ENCODE measurements at places on chromosomes 11 and 22.

DNA sequence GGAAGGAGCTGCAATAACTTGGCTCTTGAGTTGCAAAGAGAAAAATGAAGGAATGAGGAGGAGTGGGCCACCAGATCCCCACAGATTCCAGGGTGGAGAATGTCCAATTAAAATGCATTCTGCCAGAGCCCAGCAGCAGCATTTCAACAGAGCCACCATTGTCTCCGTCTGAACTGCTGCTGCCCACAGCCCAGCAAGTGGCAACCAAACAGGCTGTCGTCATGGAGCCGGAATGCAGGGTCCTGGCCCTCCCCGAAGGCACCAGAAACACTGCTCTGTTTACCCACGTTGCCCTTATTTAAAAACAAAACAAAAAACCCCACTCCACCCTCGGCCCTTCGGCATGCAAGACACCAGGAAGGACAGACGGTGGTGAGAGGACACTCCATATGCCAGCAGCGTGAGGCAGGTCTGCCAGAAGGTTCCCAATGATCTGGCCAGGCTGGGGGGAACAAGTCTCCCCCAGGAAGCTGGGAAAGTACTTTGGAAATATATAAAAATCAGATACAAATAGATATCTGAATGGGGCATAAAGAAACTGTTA is 32.5 kb downstream of the PLEKHA7 start:
- H3K27me3 ChIP-seq: peaks cover 3% of the 10 kb centered on the region
- no peak overlapping the region for H3K4me3 ChIP-seq
- H3K4me1 ChIP-seq: peaks cover 11% of the 10 kb centered on the region
- DNase-seq: no peak

GRCh38 chr11:11481371-11481770 is 128.3 kb upstream of the CSNK2A3 start:
- DNase-seq: no peak
- H3K4me3 ChIP-seq: no peak overlapping the region
- H3K27ac ChIP-seq: no peak overlapping the region

- H3K4me1 ChIP-seq: no peaks in the 10 kb centered on the region
- H3K36me3 ChIP-seq: no peaks in the 10 kb centered on the region
- no peak overlapping the region for H3K27ac ChIP-seq
- H3K4me3 ChIP-seq: no peak overlapping the region
Measured at GRCh38 chr22:34973926-34974325, 92.0 kb upstream of the ISX start.

- peaks cover 7% of the 10 kb centered on the region for H3K27me3 ChIP-seq
- H3K36me3 ChIP-seq: no peaks in the 10 kb centered on the region
- no peak overlapping the region for H3K4me3 ChIP-seq
- no peak overlapping the region for H3K27ac ChIP-seq
Measured at GRCh38 chr11:113885897-113886296, 10.5 kb upstream of the USP28 start.
